Stimulated activated CD8-positive, alpha-beta memory T cell treated with anti-CD3 and anti-CD28 coated beads, Interleukin-4, amount 100 ng/mL, for 1 hour (primary cell): ENCODE measurements at places on chromosomes 1 and 21.
A peak's percentile ranks its signal among the peaks of the same experiment; 100 is the strongest.

DNA sequence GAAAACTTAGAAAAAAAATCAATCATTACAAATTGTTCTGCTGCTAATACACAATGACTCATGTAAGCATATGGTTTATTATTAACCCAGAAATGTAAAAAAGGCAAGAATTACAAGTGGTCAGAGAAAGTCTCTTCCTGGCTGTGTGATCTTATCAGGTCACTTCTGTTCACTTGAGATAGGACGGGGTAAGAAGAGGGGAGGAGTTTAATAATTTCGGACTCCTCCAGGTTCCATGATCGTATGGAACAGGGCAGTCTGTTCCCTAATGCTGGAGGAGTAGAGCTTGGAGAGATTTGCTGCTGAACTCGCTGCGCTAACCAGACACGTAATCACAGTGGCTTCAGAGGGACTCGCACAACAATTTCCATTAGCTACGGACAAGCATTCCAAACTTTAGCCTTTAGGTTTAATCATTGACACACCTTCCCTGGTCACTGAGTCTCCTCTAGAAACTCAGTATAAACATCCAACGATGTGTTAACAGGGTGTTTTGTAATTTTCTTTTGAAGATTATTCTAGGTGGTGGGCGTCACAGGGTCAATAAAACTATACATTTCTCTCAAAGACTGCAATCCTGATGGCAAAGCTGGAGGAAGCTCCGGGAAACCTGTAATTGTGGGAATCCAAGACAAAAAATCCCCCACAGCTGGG lies 1.3 kb downstream of the CRYZ start:
- DNase-seq = no peak

GRCh38 chr1:220991959-220992704 lies 112.9 kb downstream of the HLX start:
- DNase-seq = no peak

- DNase-seq = no peak
These were observed 26.9 kb upstream of the DDR2 start for GRCh38 chr1:162605225-162605927.

GRCh38 chr21:39137248-39138178 lies 45.7 kb downstream of the PSMG1 start:
- no peak for DNase-seq

DNA sequence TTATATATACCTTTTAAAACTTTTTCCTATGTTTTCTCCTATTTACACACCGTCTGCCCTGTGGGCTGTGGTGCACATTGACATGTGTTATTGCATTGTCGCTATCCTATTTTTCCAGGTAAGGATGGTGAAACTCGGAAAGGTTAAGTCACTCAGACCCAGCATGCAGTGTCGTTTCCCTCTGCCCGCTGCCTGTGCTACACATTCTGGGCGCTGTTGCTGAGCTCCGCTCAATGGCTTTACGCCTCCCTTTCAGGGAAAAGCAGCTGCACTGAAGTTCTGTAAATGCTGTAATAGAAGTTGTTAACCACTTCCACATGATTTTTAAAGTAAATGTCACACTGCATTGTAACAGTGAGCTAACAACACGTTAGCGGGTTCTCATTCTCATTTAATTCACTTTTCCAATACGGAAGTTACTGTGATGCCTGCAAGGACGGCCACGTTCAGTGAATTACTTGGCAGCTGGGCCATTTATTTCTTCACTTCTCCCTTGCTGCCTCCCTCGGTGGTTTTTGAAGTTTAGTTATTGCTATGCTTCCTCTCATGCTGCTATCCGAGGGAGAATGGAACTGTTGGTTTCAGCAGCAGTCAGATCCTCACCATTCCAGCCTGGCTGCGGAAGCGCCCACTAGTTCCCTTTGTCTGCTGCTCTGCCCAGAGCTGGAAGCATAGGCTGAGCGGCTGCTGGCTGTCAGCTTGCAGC lies 288.7 kb downstream of the SPATA17 start:
- DNase-seq = no peak

DNA sequence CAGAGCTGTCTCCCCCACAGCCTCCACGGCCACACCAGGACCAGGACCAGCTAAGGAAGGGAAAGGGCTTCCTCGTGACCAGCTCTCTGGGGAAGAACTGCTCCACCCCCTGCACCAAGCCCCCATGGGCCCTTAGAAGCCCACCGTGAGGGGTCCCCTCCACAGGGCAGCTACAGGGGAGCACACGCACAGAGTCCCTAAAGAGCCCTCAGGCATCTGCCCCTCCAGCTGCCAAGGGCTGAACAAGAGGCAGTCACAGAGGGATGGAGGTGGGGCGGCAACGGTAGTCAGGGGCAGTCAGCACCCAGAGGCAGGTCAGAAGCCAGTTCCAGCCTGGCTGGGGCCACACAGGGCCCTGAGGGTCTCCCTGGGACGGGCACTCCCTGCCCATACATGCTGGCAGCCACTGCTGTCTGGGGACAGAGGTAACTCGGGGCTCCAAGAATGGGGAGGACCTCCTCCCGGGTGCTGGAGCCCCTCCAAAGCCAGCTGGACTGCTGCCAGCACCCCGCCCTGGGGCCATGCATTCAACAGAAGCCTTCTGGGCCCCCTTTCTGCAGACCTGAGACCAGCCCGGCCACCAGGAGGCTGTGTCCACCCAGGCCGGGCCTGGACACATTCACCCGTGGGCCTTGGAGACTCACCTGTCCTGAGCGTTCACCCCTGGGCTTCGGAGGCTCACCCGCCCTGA lies 18.7 kb downstream of the SLC19A1 start:
- no peak for DNase-seq

DNA sequence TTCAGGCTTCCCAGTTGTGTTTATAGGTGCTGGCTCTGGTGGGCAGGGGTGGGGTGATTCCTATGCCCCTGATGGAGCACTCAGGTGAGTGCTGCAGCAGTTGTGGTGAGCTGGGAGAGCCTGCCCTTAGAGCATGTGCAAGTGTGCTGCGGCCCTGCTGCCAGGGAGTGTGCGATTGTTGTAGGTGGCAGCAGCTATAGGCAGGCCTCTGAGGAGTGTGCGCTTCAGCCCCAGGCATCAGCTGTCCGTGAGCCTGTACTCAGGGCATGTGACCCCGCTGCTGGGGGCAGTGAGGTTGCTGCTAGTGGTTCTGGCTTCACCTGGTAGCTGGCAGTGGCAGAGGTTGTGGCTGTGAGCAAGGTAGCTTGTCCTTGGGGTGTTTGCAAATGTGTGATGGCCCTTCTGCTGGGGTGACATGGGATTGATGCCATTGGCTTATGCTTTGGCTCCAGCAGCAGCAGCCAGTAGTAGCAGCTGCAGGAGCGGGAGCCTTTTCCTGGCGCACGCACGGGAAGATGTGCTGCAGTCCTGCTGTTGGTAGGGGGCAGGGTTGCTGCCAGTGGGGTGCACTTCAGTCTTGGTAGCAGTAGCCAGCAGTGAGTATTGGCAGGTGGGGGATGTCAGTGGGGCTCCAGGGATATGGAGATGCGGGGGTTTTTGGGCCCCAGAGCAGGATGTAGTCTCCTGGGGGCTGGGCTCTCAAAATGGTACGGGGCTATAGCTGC lies 37.7 kb downstream of the SYCP1 start:
- no peak for DNase-seq

DNA sequence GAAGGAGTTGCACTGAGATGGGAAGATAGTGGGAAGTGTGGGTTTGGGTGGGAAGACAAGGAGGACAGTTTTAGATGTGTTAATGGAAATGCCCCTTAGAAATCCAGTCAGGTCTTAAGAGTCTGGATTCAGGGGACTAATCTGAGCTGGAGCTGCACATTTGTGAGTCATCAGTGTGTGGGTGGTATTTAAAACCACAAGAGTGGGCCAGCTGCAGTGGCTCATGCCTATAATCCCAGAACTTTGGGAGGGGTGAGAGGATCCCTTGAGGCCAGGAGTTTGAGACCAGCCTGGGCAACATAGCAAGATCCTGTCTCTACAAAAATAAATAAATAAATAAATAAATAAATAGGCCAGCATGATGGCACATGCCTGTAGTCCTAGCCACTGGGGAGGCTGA lies 40.9 kb upstream of the SLC6A9 start:
- DNase-seq = no peak

- DNase-seq = no peak
These were observed 20.9 kb upstream of the LY9 start for GRCh38 chr1:160774886-160775719.

DNA sequence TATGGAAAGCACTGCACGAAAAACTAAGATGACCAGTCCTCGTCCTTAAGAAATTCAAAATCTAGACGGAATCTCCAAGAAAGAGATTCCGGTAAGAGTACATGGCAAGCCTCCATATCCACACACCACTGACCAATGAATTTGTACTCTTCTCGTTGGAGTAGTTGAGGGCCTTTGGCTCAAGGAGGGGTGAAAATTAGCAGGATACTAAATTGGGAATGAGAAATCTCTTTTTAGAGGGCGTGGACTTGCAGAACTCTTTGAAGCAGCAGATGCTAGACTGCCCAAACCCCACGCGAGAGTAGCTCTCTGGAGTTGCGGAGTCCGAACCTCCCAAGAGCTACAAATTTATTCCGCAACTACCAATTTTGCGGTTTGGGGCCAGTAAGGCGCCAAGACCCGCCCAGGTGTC lies 872 bp upstream of the PPP2R5A start:
- no peak for DNase-seq

DNA sequence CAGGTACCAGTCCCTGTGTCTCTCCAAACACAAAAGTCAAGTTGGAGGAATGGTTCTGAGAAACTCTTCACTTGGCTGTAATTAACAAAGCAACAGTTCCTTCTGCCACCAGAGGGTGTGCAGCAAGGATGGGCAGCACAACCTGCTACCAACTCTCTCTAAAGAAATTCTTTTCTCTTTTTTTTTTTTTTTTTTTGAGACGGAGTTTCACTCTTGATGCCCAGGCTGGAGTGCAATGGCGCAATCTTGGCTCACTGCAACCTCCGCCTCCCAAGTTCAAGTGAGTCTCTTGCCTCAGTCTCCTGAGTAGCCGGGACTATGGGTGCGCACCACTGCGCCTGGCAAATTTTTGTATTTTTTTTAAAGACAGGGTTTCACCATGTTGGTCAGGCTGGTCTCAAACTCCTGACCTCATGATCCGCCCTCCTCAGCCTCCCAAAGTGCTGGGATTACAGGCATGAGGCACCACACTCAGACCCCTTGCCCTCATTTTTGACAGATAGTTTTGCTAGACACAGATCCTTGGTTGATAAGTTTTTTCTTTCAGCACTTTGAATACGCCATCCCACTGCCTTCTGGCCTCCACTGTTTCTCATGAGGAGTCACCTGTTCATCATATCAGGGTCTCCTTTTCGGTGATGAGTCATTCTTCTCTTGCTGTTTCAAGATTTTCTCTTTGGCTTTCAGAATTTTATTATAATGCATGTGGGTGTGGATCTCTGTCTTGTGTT lies 12.1 kb upstream of the DEGS1 start:
- peak; percentile 5 for DNase-seq

GRCh38 chr1:6165441-6165985 lies 14.6 kb downstream of the CHD5 start:
- DNase-seq = no peak

- no peak for DNase-seq
These were observed 23.7 kb upstream of the SRRM1 start for GRCh38 chr1:24619376-24619775.

- DNase-seq = no peak
These were observed 17.1 kb upstream of the KLHDC8A start for GRCh38 chr1:205373798-205374175.

- DNase-seq = no peak
These were observed 735 bp upstream of the BRINP3 start for GRCh38 chr1:190478149-190479049.

DNA sequence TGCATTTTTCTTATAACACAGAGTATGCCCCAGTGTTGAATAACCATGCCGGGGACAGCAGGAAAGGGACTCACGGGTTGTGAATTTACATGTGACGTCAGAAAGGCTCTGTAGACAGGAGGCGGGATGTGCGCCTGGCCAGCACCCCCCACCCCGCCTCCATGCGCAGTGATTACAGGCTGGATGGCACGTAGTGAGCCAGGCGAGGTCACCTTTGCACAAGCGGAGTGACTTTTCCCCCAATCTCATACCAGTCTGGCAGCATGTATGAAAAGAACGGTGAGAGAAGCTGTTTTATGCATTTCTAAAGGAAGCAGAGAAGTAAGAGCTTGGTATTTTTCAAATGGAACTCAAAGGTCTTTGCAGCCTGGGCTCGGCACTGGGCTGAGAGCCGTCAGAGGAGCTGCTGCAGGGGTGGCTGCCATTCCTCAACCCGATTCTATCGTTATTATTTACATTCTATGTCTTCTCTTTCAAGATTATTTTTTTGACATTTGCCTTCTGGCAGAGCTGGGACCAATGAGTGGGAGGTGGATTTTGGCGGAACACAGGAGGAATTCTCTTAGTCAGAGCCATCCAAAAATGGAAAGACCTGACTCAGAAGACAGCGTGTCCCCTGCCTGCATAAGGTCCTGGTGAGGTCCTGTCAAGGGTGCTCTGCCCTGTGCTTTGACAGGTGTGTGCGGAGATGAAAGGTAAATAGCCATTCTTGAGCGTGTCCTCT lies 115.6 kb upstream of the SLC45A1 start:
- DNase-seq = no peak

DNA sequence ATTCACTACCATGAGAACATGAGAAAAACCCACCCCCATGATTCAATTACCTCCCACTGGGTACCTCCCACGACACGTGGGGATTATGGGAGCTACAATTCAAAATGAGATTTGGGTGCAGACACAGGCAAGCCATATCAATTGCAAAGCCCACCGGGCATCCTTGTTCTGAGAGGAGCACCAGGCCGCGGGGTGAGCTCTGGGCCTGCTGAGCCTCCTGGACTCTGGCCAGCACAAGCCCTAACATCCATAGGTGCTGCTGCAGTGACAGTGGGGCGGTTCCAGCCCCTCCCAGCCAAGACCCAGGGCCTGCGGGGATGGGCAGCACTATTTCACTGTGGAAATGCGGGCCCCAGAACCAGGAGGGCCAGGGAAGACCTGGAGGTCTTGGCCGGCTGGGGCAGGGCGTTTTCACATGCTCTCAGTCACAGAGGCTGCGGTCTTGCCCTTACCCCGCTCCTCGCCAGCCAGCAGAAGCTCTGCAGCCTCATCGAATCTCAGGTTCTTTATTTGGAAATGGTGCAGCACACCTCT lies 103.8 kb downstream of the PCBP3 start:
- DNase-seq = no peak

DNA sequence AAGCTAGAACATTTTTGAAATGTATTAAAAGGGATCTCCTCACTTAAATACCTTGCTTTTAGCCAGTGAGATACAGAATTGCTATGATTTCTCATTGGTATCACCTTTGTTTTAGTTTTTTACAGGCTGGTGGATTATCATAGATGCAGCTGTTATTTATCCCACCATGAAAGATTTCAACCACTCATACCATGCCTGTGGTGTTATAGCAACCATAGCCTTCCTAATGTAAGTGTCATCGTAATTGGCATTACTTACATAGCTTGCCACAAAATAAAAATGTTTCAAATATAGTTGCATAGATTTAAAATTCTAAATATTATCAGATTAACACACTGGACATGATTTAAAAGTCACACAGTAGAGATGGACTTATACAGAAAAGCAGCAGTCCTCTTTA lies 4.7 kb downstream of the TMEM50A start:
- DNase-seq = no peak

DNA sequence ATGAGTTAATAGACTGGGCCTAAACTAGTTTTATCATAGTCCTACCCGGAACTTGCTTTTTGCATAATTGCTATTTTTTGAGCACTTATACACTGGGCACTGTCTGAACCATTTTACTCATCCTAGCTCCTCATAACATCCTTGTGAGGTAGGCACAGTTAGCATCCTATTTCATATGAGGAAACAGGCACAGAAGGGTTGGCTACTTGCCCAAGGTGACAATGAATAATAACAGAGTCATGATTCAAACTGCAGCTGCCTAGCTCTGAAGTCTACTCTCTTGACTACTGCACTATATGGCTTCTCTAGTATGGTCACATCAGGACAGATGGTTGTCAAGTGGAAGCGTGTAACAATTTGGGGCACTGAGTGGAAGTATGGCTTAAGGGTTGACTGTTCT lies 18.2 kb upstream of the RC3H1 start:
- DNase-seq = no peak
